ENCODE measurements at places on chromosomes 6 and 20. TPM values are rescaled to one million over a fixed set of nuclear protein-coding genes. Genes with fewer than 3 reads are reported as not detected.

- DNase-seq, result peak; percentile 54
Observed at GRCh38 chr6:98827295-98828159, 6.8 kb upstream of the POU3F2 start.

The VNN1 gene
- not detected for total RNA-seq

- no peak for DNase-seq
Observed at GRCh38 chr6:13159300-13159699, 169.0 kb downstream of the TBC1D7 start.

DNA sequence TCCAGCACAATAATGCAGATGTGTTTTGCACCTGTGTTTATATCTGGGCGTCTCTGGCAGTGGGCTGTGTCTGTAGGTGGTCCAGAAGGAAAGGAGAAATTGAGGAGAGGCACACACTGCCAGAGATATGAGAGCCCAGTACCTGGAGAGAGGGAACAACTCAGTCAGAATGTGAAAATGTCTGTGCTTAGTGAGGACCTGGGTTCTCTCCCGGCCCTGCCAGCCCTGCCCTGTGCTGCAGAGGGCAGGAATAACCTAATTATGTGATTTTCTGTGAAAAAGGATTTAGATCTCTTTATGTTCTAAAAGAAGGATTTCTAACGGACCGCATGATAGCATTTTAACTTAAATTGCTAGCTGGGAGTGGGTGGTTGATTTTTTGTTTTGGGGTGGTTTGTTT is 8.3 kb upstream of the EXOC2 start:
- DNase-seq, result no peak

DNA sequence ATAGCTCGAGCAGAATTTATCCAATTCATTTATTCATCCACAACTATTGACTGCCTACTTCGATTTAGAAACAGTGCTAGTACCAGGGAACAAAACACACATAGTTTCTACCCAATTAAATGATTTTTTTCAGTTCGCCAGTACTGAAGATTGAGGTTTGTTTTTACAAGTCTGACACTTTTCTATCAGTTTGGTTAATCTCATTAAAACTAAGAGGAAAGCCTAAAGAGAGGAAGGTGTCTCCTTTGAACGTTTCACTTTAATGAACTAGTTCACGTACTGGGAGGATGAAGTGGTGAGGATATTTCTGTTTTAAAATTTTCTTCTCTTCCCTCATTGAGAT is 570 bp upstream of the ANKS1A start:
- DNase-seq, result no peak

GRCh38 chr20:1918491-1919165 is 23.4 kb downstream of the SIRPA start:
- DNase-seq, result no peak

GRCh38 chr20:34831936-34832335 is 6.5 kb upstream of the NCOA6 start:
- no peak for DNase-seq

DNA sequence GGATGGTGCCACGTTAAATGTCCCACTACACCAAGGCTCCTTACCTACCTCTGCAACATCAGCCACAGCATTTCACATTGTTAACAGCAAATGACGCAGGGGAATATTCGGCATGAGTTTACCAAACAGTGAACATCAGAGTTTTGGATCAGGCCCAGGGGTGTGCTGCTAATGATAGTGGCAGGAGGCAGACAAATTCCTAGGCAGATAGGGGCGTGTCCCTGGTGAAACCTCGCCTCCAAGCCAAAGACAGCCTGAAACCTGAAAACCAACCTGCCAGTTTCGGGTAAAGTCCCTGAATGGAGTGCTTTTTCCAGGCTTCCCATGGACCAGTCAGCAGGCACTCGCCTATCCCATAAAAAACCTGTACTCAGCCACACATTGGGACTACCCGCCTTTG is 133.6 kb downstream of the SH3BGRL2 start:
- no peak for DNase-seq

The MUC22 gene
- total RNA-seq, result not detected

DNA sequence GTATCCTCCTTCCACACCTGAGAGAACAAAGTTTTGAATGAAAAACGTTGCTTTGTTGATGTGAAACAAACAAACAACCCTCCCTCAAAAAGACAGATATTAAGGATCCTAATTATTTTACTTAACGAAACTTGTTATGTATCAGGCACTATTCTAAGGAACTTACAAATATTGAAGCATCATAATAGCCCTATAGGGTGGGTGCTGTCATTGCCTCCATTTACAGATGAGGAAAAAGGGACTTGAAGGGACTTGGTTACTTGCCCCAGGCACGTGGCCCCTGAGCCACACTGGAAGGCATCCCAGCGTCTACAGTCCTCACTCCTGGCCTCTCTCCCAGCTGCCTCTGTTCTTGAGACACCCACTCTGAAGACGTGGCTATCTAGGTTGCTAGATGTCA is 20.2 kb upstream of the OLIG3 start:
- DNase-seq, result no peak

DNA sequence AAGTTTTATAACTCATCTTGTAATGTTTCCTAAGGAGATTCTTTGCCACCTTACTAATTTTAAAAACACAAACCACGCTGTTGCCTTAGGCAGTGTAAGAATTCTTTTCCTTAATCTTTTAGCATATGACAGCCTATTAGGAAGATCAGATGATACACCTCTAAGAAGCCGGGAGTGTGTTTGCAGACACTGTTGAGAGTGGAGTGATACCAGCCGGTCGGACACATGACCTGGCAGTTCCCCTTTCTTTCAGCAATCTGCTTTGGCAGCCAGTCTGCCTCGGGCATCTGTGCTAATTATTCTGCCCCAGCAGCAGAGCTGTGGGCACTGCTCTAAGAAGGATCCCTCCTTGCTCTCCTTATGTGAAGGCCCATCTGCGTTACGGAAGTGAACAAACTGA is 50.9 kb downstream of the PLCB4 start:
- peak; percentile 27 for DNase-seq

The NDUFAF5 gene
- 51.2 TPM for total RNA-seq

DNA sequence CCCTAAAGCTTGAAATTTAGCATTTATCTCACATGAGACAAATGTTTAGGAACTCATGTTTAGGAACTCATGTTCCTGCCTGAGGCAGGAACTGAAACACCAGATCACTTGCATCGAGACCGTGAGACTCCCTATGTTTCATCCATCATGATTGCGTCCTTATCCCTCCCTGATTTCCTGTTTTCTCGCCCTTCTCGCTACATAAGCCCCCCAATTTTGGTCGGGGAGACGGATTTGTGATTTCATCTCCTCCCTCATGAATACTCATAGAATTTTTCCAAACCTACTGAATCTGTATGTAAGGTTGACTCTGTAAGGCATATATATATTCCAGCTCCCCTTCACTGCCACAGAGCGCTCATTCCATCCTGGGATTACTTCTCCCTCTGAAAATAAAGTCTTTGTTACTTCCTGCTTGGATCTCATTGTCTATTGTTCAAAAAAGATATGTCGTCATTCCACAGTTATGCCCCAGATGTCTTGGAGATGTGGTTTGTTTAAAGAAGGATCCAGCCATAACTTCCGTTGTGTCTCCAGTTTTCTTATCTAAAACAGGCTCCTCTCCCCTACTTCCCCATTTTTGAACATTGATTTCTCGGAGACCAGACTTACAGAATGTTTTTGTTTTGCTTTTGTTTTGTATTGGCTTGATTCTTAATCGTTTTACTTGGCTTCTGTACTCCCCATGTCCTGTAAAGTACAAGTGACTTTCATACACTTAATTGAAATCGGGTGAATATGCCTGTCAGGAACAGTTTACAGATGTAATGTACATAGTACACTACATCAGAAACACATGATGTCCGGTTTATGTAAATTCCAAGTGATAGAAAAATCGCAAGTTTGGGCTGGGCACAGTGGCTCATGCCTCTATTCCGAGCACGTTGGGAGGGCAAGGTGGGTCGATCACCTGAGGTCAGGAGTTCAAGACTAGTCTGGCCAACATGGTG is 118.7 kb downstream of the HFE start:
- DNase-seq, result no peak

- DNase-seq, result no peak
Observed at GRCh38 chr6:43798688-43799444, 28.9 kb downstream of the VEGFA start.

All from glutamatergic neuron (in vitro differentiated cells).